Activated T-cell treated with anti-CD3 and anti-CD28 coated beads, Interleukin-2, amount 50 U/mL, for 24 hours (primary cell): ENCODE measurements at places on chromosomes 1 and 21.

GRCh38 chr1:236149003-236149595, 6.8 kb downstream of the GPR137B start:
- DNase-seq: no peak

GRCh38 chr1:20552728-20553445, 514 bp downstream of the FAM43B start:
- DNase-seq: peak; percentile 35

DNA sequence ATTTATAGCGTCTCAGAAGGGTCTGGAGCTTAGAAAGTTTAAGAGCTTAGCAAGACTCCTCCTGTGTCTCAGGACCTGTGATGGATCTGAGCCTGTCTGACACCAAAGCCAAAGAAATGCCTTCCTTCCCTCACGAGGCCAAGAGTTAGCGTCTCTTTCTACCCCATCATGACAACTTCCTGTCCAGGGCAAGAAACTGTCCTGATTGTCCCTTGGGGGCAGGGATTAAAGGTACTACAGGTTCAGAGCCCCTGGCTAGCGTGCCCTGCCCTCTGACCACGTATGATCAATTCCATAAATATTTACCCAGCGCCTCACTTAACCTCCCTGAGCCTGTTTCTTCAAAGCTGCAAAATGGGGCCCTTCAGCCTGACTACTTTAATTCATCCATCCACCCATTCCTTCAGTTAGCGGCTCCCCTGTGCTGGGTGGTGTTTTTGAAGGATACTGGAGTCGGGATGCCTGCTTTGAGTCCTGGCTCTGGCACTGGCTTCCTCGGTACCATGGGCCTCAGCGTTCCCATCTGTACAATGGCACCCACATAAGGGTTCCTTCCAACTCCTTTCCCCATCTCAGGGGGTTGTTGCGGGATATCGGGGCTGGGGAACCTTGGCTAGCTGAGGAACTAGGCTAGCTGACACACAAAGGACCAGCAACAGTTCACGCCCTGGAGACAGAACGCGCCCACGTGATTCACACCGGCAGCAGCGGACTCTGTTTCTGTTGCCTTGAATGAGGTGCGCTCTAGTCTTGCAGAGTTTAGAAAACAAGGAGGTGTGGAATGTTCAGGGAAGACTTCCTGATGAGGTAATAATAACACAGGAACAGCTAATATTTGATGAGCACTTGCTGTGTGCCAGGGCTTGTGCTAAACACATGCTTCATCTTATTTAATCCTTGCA, 23.0 kb upstream of the EPHA2 start:
- no peak for DNase-seq

DNA sequence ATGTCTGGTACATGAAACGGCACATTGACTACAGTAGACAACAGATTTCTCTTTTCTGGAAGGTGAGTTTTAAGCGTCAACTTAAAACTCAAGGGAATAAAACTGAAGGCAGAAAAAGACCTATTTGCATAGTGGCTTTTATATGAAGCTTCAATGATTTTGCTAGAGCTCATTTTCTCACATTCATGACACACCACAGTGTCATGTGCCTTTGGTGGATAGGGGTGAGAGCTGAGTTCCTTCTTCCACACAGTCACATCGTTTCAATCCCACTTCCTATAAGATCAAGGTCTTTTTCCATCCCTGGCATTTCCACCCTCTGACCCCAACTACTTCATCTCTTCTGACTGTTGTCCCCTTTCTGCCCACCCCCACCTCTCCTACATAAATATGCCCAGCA, 31.0 kb downstream of the IL12RB2 start:
- DNase-seq: no peak

DNA sequence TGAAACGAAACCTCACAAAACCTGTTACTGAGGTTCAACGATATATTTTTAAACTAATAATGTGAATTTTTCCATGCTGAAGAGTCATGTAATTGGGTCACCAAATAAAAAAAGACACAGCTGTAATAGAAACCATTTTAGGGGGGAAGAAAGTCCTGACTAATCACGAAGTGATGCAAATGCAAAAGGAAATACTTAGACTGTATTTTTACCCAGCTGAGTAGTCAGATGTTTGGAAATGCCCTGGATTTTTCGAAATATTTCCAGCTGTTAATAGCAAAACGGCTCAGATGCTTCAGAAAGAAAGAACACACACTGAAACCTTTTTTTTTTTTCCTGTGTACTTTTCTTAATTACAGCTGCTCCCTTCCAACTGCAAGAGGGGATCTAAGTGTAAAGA, 210.3 kb downstream of the SETD4 start:
- DNase-seq: no peak

DNA sequence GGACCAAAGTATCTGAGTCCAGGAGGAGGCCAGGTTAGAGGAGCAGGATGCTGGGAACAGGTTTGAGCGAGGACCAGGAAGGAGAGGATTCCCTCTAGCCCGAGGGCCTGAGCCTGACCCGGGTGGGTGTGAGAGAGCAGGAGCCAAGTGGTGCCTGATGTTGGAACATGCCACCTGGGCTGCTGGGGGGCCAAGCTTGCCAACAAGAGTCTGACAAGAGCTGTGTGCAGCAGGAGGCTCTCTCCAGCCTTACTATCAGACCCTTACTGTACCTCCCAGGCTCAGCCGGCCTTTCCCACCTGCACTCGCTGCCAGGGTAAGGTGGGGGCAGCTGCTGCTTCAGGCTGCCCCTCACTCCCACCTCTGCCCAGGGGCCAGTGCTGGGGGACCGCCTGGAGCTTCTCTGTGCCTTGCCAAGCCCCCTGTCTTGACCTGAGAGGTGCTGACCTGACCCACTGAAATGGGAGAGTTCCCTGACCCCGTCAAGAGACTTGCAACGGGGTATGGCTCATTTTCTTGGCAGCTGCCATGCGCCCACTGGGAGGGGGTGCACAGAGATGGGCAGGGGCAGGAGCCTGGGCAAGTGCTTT, 159.6 kb upstream of the VAMP3 start:
- no peak for DNase-seq

DNA sequence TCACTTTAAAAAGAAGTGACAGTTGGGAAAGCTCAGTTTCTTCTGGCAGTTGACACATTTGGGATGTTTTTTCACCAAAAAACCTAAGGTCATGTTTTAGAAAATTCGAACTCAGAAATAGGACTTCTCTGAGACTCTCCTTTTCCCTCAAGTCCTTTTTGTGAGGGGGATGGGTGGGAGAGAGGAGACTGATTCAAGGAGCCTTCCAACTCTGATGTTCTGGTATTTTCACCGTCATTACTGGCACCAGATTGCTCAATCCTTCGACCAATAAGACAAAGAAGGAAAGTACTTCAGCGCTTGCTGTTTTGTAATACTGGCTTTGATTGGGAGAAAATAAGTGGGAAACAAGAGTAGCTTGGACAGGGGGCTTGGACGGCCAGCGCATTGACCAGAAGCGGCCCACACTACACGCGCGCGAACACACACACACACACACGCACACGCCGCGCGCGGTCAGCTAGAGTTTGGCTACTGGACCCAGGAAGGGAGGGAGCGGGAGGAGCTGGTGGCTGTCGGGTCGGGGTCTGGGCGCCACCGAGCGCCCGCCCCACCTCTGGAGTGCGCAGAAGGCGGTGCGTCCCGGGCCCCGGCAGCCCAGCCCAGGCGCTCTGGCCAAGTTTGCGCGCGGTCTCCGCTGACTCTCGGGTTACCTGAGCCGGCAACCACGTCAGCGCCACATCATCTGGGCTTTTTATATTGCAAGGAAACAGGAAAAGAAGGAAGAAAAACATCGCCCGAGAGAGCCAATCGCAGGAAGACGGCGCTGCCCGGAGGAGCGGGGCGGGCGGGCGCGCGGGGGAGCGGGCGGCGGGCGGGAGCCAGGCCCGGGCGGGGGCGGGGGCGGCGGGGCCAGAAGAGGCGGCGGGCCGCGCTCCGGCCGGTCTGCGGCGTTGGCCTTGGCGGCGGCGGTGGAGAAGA, at the start of gene KCNK1:
TSS of gene KCNK1 (plus strand) at position 855 of the 921 bp plus-strand sequence. CDS start at position 921, 66 bp downstream.
- no peak for DNase-seq
